ENCODE measurements at places on chromosomes 7 and 10.

GRCh38 chr10:69951658-69952057 is 101.0 kb upstream of the MACROH2A2 start:
- DNase-seq, result no peak

GRCh38 chr7:110762546-110763225 is 328.2 kb upstream of the LRRN3 start:
- no peak for DNase-seq

GRCh38 chr7:24754906-24755506 is 2.3 kb downstream of the GSDME start:
- DNase-seq, result no peak

DNA sequence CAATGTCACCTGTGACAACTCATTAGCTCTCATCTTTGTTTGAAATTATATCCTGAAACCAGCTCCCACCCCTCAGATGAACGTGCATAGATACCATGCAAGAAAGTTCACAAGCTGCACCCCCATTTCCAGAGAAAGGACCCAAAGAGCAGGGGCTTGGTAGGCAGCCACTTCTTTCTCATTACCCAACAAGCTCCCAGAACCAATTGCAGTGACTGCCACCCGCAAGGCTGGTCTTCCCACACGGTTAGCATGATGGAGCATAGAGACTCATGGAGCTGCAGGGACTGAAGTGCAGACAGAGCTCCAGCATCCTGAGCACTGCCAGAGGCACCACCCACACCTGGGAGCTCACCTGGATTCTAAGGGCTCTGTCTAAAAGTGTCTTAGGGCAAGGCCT is 28.5 kb downstream of the FRMPD2 start:
- DNase-seq, result no peak

DNA sequence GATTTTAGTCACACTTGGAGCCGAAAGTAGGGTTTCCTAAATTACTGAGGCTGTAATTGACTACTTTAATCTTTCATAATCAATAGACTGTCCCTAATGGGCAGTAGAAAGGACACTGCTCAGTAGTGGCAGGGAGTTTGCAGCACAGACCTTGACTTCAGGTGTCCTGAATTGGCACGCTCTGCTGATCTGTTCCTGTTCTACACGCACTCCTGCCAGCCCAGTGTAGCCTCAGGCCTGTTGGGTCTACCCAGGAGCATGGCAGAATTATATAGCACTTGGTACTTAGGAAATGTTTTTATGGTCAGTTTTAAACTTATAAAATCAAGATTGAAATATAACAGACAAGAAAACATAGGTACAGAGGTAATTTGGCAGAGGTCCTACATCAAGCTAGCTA is 9.0 kb downstream of the EIF4H start:
- no peak for DNase-seq

- DNase-seq, result no peak
These were observed 41.3 kb downstream of the SH3PXD2A start for GRCh38 chr10:103814105-103814504.

- no peak for DNase-seq
These were observed 108.0 kb downstream of the RNLS start for GRCh38 chr10:88474884-88475844.

DNA sequence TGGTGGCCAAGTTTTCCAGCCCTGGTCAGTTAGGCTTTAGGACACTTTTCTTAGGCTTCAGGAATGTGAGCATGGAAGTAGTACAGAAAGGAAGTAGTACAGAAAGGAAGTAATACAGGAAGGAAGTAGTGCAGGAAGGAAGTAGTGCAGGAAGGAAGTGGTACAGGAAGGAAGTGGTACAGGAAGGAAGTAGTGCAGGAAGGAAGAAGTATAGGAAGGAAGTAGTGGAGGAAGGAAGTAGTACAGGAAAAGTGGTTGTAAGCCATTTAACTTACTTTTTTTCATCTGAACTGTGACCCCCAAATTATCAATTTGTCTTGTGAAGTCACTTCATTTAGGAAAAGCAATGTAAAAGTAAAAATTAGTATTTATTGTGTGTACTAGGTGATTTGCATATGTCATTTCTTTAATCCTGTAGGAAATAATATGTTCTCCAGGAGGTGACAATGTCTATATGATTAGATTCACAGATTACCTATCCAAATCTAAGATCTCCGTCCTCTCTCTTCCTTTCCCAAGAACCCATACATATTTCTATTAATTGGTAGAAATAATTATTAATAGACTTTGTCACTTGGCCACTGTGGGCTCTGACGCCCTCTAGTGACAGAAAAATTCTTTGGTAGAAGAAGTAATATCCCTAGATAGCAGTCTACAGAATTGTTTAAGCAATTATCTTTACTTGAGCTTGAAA is 3.9 kb upstream of the FAS start:
- DNase-seq, result no peak

GRCh38 chr7:17586711-17587110 is 288.3 kb downstream of the AHR start:
- no peak for DNase-seq

DNA sequence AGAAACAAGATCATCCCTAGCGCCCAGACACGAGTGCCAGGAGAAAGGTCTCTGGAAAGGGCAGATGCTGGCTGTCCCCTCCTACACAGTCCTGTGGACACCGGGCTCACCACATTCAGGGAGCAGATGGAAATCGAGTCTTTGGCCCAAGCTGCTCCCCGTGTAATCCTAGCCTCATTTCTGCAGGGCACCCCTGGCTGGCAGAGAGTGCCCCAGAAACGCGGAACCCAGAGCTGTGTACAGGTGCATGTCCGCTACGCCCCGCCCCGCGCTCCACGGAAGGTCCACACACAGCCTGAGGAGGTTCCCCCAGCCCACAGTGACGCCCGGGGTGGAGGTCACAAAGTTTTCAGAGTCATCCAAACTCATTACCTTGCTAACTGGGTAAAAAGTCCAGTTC is 202.8 kb downstream of the MAD1L1 start:
- no peak for DNase-seq

DNA sequence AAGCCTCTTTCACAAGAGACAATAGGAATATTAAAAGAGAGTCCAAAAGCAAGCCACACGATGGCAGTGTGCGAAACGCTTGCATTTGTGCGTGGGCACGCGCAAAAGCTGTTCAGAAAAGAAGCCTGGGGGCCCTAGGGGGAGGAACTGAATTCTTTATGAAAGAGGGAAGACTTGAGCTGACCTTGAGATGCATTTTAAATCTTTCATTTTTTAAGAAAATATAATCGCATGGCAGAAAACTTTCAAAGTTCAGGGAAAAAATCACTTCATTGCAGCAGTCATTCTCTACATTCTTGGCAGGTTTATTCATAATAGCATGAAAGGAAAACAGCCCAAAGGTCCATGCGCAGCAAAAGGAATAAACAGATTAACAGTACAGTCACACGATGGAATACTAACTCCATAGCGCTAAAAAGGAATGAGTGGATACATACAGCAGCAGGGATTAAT is 206.5 kb upstream of the PRKCQ start:
- DNase-seq, result peak; percentile 64

- DNase-seq, result peak; percentile 39
These were observed 26.4 kb downstream of the ZCCHC24 start for GRCh38 chr10:79418886-79419595.

DNA sequence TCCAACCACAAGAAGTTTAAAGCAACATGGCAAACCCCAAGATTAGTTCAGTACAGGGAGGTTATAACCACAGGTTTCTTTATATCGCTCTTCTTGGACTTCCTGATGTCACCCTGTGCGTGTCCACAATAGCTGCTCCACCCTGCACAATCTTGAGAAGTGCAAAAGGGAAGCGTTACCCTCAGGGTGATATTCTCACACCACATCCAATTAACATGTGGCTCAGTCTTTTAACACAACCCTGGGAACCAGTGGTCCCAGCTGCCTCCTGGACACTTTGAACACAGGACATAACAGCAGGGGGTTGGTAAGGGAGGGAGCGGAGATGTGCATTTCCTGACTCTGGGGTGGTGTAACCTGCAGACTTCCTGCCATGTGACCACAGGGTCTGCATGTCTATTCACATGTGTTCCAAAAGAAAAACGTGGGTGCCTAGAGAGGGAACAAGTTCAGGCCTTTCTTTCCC is 64.6 kb downstream of the GSAP start:
- no peak for DNase-seq

GRCh38 chr10:129288999-129289584 is 177.9 kb upstream of the MGMT start:
- DNase-seq, result no peak

DNA sequence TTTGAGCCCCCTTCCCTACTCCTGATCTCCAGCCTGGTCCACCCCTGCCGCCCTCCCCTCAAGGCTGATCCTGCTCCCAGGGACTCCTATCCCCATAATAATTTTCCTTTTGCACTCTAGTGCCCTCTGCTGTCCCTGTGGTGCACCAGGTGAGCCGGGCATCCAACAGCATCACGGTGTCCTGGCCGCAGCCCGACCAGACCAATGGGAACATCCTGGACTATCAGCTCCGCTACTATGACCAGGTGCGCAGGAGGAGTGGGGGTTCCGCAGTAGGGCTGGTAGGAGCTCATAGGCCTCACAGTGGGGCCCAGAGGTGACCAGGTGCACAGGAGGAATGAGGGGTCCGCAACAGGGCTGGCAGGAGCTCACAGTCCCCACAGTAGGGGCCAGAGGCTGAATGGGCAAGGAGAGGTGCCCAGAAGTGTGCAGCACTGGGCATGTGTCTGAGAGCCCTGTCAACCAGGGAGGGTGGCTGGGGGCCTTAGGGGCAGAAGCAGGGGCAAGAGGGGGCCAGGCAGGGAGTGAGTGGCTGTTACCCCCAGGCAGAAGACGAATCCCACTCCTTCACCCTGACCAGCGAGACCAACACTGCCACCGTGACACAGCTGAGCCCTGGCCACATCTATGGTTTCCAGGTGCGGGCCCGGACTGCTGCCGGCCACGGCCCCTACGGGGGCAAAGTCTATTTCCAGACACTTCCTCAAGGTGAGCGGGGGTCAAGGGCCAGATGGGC is 11.7 kb downstream of the EPHB6 start:
- DNase-seq, result no peak

- DNase-seq, result peak; percentile 54
These were observed 179.2 kb upstream of the BET1 start for GRCh38 chr7:94183289-94183749.

- DNase-seq, result no peak
These were observed 740.0 kb downstream of the SUGCT start for GRCh38 chr7:40874756-40875155.

- no peak for DNase-seq
These were observed 311.6 kb upstream of the LRRN3 start for GRCh38 chr7:110779339-110779738.

DNA sequence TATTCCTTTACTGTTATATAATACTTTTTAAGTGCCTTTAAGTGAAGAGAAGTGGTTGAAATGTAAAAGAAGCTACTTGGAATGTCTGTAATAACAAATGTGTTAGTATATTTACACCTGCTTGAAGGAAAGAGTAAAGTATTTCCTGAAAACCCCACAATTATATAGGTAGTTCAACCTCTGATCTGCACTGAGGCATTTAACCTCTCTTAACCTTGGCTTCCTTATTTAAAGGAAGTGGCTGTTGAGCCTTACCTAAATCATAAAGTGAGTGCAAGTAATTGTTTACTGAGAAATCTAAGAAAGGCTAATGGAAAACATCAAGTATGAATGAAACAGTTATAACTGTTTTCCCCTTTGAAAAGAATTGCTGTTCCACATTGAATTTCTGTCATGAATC is 294.5 kb downstream of the ADK start:
- no peak for DNase-seq

DNA sequence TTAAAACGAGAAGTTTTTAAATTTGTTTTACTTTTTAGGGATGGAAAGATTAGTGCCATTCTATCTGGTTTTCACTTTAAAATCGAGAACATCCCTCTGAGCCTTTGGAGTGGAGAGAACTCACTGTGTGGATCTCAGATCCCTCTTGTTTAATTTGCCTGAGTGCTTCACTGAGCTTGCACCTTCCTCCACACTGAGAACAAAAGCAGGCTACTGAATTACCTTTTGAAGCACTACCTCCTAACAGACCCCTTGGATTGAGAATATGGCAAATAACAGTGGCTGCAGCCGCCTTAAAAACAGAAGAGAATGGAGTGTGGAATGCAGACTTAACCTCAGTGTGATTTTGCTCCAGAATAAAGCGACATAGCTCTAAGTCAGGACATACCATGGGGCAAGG is 204.7 kb downstream of the CNTNAP2 start:
- DNase-seq, result no peak

DNA sequence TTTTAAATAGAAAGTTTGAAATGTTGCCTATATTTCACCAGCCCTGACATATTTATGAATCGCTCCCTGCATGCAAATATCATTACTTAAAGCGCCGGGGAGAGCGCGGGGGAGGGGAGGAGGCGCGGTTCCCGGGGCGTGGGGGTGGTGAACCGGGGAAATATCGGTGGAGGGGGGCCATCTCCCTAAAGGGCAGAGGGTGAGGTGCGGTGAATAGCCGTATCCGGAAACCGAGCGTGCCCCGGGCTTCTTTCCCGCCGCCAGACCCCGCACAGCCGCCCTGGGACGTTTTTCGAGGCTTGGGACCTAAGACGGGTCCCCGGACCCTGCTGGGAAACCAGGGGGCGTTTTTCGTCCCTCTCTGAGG is 6.9 kb upstream of the ZNF503 start:
- peak; percentile 56 for DNase-seq

DNA sequence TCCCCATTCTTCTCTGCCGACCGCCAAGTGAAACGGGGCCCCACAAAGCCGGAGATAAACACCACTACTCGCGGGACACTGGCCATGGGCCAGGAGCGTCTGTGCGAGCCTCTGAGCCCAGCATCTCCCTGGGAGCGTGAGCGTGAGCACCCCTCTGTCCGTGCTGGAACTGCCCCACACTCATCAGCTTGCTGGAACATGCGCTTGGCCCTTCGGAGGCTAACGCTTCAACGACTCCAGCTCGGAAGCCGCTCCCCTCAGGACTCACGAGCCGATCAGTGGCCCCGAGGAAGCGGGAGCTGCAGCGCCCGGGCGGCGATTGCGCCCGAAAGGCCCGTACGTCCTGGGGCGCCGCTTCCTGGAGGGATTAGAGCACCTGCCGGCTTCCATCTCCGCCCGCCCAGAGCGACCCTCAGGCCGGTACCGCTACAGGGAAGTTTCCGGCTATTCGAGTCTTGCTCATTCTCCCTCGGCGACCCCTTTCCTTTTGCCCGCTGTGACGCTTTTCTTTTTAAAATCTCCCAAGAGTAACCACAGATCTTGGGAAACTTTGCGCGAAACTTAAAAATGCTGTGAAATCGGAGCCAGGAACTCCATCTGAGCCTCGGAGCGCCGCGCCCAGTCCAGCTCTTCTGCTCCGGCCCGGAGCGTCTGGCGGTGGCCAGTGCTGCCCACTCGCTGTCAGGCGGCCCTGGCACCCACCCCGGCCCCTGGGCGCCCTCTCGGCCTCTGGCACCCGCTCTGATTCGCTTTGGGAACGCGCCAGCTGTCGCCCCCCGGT is 1.0 kb downstream of the TLL2 start:
- DNase-seq, result no peak

- no peak for DNase-seq
These were observed 42.9 kb downstream of the ANTXRL start for GRCh38 chr10:46329690-46330016.
